Testis (tissue), 5 donors: ENCODE measurements at places on chromosomes 3 and 15. TPM values are rescaled to one million over a fixed set of nuclear protein-coding genes. Genes with fewer than 3 reads are reported as not detected.

The FBLN2 gene
- polyA plus RNA-seq, result 172 TPM

The UROC1 gene
- 0.34 TPM for polyA plus RNA-seq

The ALDH1A3 gene
- polyA plus RNA-seq, result 29.5 TPM

DNA sequence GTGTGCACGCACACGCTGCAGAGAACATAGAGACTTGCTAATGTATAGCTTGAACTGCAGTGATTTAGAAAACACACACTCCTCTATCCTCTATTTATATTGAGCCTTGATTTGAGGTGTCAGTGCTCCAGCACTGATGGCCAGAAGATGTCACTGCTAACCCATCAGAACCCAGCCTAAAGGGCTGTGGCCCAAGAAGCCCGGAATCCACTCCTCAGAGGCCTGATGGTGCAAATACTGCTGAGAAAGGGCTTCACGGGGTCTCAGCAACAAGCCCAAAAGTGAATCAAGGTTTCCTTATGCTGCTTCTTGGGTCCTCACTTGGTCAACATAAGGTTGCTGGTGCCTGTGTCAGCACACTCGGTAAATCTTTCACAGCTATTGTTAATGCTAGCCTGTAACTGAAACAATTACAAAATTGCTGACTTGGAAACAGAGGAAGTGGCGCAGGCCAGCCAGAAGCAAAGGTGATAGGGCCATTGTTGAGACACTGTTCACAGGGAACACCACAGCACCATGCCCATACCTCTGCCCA, 60.3 kb downstream of the HEG1 start:
- DNase-seq, result peak; percentile 65

- DNase-seq, result no peak
These were observed 27.5 kb upstream of the ACAN start for GRCh38 chr15:88775776-88776175.

- DNase-seq, result no peak
These were observed 244.7 kb upstream of the TBL1XR1 start for GRCh38 chr3:177441813-177442646.

DNA sequence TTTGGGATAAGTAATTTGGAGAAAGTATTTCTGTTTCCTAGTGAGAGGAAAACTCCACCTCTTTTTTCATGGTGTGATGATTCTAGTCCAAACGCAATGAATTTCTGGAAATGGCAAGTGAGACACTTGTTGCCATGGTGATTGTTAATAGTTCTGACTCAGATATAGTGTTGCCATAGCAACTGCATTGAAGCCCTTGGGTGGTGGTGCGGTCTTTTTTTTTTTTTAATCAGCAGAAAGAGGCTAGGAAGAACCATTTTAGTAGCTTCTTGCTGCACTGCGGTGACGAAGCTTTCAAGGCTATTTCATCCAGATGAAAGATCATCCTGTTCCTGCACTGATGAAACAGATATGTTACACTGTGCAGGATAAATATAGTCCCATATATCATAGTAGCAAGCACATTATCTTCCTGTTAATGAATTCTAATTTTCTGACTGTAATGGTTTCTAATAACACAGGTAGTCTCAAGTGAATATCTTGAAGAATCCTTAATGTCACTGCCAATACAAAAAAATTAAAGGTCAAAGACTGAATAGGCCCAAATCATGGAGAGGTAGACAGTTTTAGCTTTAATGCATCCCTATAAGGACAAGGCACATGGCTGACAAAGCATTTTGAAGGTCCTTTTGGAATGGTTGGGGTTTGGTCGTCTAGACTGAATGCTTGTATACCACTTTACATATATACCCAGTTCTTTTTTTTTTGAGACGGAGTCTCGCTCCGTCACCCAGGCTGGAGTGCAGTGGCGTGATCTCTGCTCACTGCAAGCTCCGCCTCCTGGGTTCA, 125.1 kb upstream of the ZBTB20 start:
- DNase-seq, result no peak
